ENCODE measurements at places on chromosomes 6 and 20. TPM values are rescaled to one million over a fixed set of nuclear protein-coding genes. Genes with fewer than 3 reads are reported as not detected.

Gene ZSCAN23
- 1.3 TPM for total RNA-seq

Gene TPMT
- 9.7 TPM for total RNA-seq

Gene UBD
- 2.6 TPM for total RNA-seq

Gene CDH26
- total RNA-seq, result 0.91 TPM

Gene COL9A3
- not detected for total RNA-seq

Gene HLA-G
- total RNA-seq, result 0.59 TPM

- no peak for DNase-seq
- H3K4me3 ChIP-seq, result no peak overlapping the region
- peaks cover 42% of the 10 kb centered on the region for H3K36me3 ChIP-seq
- no peaks in the 10 kb centered on the region for H3K27me3 ChIP-seq
- peaks cover 17% of the 10 kb centered on the region for H3K4me1 ChIP-seq
- H3K27ac ChIP-seq, result no peak overlapping the region
Measured at GRCh38 chr20:58911970-58912369, 59.5 kb downstream of the GNAS start.

DNA sequence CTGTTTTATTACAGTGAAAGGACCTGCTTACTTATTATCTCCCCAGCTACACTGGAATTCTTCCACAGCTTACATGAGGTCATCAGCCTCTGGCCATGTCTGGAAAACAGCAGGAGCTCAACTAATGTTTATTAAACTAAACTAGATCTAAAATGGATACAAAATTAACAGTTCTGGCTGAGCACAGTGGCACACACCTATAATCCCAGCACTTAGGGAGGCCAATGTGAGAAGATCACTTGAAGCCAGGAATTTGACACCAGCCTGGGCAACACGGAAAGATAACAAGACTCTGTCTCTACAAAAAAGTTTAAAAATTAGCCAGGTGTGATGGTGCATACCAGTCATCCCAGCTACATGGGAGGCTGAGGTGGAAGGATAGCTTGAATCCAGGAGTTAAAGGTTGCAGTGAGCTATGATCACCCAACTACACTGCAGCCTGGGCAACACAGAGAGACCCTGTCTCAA, 220.8 kb upstream of the MARCKS start:
- H3K27ac ChIP-seq, result no peak overlapping the region
- no peaks in the 10 kb centered on the region for H3K4me1 ChIP-seq
- no peak for DNase-seq
- H3K36me3 ChIP-seq, result no peaks in the 10 kb centered on the region

GRCh38 chr20:2273634-2274302, 22.0 kb upstream of the TGM3 start:
- H3K4me1 ChIP-seq, result no peaks in the 10 kb centered on the region
- H3K27ac ChIP-seq, result no peak overlapping the region
- no peak overlapping the region for H3K4me3 ChIP-seq
- H3K36me3 ChIP-seq, result no peaks in the 10 kb centered on the region
- no peak for DNase-seq

DNA sequence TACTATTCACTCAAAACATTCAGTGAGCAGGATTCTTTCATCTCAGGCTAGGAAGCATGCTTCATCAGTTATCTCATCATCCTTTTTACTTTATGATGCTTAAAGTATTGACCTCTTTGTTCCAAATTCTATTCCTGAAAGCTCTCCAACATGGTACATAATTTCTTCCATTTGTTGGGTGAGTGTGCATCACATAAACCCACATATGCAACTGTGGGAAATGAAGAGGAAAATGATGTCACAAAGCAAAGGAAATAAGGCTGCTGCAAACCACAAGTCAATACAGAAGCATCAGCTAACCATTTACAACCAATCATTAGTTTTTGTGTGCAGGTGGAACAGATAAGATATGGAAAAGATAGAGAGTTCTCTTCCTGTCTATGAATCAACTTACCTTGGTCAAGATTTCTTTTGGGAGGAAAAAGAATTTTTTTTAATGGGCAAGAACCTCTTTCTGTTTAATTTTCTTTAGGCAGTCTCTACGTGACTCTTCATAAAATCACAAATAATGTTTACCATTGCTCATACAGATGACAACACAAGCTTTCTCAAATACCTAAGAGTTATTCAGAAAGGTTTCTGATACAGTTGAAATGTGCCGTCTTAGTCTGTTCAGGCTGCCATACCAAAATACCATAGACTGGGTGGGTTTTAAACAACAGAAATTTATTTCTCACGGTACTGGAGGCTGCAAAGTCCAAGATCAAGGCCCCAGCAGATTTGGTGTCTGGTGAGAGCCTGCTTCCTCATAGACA, 259.9 kb downstream of the ADGRG6 start:
- no peak overlapping the region for H3K4me3 ChIP-seq
- H3K27ac ChIP-seq, result no peak overlapping the region
- no peaks in the 10 kb centered on the region for H3K27me3 ChIP-seq
- H3K4me1 ChIP-seq, result peaks cover 26% of the 10 kb centered on the region
- no peaks in the 10 kb centered on the region for H3K36me3 ChIP-seq
- no peak for DNase-seq

- H3K4me1 ChIP-seq, result no peaks in the 10 kb centered on the region
- no peaks in the 10 kb centered on the region for H3K36me3 ChIP-seq
- no peaks in the 10 kb centered on the region for H3K27me3 ChIP-seq
- H3K4me3 ChIP-seq, result no peak overlapping the region
- DNase-seq, result no peak
- H3K27ac ChIP-seq, result no peak overlapping the region
Measured at GRCh38 chr20:16392346-16392745, 180.9 kb downstream of the KIF16B start.

- H3K27me3 ChIP-seq, result no peaks in the 10 kb centered on the region
- H3K36me3 ChIP-seq, result no peaks in the 10 kb centered on the region
- H3K27ac ChIP-seq, result no peak overlapping the region
- no peak for DNase-seq
- no peaks in the 10 kb centered on the region for H3K4me1 ChIP-seq
- H3K4me3 ChIP-seq, result no peak overlapping the region
Measured at GRCh38 chr6:131876545-131876944, 68.7 kb downstream of the ENPP1 start.

GRCh38 chr6:441126-441920, 49.8 kb downstream of the IRF4 start:
- no peak for DNase-seq
- no peak overlapping the region for H3K4me3 ChIP-seq
- peaks cover 26% of the 10 kb centered on the region for H3K4me1 ChIP-seq
- no peaks in the 10 kb centered on the region for H3K27me3 ChIP-seq

DNA sequence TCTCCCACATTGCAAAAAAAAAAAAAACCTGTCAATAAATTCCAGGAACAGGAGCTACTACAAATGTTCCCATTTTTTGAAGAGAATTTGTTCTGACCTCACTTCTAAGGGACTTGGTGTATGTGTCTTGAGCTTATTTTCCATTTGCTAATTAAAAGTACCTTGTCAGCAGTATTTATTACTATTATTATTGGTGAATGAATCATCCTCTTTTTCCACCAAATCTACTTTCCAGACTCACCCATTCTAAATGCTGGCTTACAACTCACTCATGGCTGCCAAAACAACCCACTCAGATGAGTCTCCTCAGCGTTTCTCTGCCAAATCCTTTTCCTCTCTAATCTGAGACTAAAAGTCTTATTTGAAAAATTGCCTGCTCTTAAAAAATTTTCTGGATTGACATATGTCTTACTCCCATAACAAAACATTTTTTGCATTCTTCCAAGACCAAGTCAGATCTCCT, 33.2 kb upstream of the TASP1 start:
- no peaks in the 10 kb centered on the region for H3K4me1 ChIP-seq
- H3K27me3 ChIP-seq, result no peaks in the 10 kb centered on the region

GRCh38 chr6:169250660-169251059, 3.0 kb downstream of the THBS2 start:
- peaks cover 21% of the 10 kb centered on the region for H3K27me3 ChIP-seq
- H3K4me1 ChIP-seq, result peaks cover 15% of the 10 kb centered on the region
- H3K27ac ChIP-seq, result no peak overlapping the region
- no peaks in the 10 kb centered on the region for H3K36me3 ChIP-seq
- H3K4me3 ChIP-seq, result no peak overlapping the region
- DNase-seq, result no peak

DNA sequence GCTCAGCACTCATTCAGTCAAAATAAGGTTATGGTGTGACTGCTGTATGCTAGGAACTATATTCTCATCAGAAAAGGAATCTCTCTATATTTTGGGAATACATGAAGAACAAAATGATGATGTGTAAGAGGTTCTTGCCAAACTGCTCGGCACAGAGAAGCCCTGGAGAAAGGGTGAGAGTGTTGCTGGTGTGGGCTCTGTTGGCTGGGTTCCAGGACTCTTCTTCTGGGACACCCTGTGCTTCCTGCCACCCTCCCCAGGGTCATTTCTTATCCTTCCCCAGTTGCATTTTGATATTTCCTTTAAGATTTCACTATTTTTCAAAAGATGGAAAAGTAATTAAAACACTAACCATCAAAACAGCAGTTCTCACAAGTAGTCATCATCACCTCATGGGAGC, 28.8 kb downstream of the CST1 start:
- DNase-seq, result no peak
- no peak overlapping the region for H3K4me3 ChIP-seq
- H3K4me1 ChIP-seq, result no peaks in the 10 kb centered on the region

GRCh38 chr20:62900692-62901584, 25.4 kb downstream of the DIDO1 start:
- H3K27ac ChIP-seq, result no peak overlapping the region
- H3K4me3 ChIP-seq, result no peak overlapping the region
- H3K27me3 ChIP-seq, result no peaks in the 10 kb centered on the region
- DNase-seq, result no peak
- peaks cover 24% of the 10 kb centered on the region for H3K4me1 ChIP-seq

DNA sequence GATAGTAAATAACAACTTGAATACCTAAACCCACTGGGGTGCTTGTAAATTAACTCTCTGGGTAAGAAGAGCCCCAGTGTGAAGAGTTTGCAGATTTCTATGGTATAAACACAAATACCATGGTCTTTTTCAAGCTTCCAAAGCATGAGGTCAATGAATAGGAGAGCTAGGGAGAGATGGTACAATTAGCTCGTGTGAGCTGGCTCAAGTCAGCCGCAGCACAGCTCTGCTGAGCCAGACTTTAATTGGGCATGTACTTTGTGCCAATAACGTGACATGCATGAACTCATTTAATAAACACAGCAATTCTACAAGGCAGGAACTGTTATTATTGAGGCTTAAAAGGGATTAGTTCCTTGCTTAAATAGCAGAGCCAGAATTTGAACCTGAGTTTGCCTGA, 684.2 kb downstream of the KIF16B start:
- no peaks in the 10 kb centered on the region for H3K4me1 ChIP-seq
- H3K36me3 ChIP-seq, result no peaks in the 10 kb centered on the region
- H3K4me3 ChIP-seq, result no peak overlapping the region
- no peak overlapping the region for H3K27ac ChIP-seq

- H3K4me1 ChIP-seq, result peaks cover 4% of the 10 kb centered on the region
- H3K4me3 ChIP-seq, result no peak overlapping the region
- H3K27ac ChIP-seq, result no peak overlapping the region
- H3K27me3 ChIP-seq, result peaks cover 4% of the 10 kb centered on the region
- H3K36me3 ChIP-seq, result no peaks in the 10 kb centered on the region
Measured at GRCh38 chr6:111159633-111160032, 72.3 kb downstream of the SLC16A10 start.

DNA sequence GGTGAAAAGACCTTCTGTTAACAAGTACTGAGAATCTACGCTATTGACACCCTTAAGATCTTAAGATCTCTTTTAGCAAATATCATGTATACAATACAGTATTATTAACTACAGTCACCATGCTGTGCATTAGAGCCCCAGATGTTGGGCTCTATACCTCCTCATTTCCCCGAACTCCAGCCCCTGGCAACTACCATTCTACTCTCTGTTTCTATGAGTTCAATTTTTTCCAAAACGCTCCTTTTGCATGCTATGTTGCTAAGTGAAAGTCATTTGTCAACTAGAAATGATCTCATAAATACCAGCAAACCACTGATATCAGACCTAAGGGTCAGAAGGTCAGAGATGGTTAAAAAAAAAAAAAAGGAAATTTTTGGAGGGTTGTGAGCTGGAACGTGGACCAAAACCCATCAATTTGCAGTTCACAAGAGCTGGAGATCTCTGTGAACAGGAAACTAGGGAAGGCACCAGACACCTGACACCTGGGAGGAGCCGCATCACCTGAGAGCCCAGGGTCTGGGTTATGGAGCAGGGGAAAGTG, 122.0 kb upstream of the KCNK16 start:
- H3K36me3 ChIP-seq, result no peaks in the 10 kb centered on the region
- no peaks in the 10 kb centered on the region for H3K4me1 ChIP-seq
- H3K4me3 ChIP-seq, result no peak overlapping the region
- DNase-seq, result no peak
- no peaks in the 10 kb centered on the region for H3K27me3 ChIP-seq

All from CD8-positive, alpha-beta memory T cell (primary cell).